ENCODE measurements at places on chromosomes 4 and X. TPM values are rescaled to one million over a fixed set of nuclear protein-coding genes. Genes with fewer than 3 reads are reported as not detected.

DNA sequence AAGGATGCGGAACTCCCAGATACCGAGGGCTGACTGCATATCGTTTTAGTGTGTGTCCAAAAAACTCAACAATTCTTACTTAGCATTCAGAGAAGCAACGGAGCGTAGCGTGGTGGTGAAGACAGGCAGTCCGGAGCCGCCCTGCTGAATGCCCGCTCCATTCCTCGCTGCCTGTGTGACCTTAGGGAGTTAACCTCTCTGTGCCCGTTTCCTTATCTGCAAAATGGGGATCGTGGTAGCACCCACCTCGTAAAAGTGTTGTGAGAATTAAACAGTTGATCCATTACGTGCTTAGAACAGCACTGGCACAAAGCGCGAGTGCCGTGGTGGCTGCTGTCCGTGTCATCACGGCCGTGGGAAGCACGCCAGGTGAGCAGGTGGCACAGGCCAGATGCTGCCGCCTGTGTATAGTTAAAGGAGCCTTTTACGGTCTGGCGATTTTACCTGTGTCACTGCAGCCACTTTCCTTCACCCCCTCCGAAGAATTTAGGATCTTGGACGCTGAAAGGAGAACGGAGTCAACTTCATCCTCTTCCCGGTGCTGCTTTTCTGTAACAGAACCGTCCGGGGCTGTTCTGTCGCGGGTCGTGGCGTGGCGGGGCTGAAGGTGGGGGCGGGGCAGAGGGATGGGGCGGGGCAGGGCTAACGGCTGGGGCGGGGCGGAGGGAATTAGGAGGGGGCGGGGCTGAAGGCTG lies 885 bp downstream of the CCDC110 start:
- DNase-seq = peak; percentile 50

GRCh38 chrX:12975670-12975965 lies 708 bp downstream of the TMSB4X start:
- no peak for DNase-seq

- DNase-seq = no peak
Observed at GRCh38 chr4:53601251-53601764, 10.0 kb upstream of the LNX1 start.

GRCh38 chr4:2797545-2798305 lies 4.8 kb downstream of the SH3BP2 start:
- DNase-seq = peak; percentile 63

GRCh38 chr4:93029769-93030168 lies 726.0 kb downstream of the GRID2 start:
- no peak for DNase-seq

The NHSL2 gene
- 8.4 TPM for total RNA-seq

Data from heart right ventricle (tissue), 16 donors.